ENCODE measurements at places on chromosomes 13 and 19.
A peak's percentile ranks its signal among the peaks of the same experiment; 100 is the strongest.

DNA sequence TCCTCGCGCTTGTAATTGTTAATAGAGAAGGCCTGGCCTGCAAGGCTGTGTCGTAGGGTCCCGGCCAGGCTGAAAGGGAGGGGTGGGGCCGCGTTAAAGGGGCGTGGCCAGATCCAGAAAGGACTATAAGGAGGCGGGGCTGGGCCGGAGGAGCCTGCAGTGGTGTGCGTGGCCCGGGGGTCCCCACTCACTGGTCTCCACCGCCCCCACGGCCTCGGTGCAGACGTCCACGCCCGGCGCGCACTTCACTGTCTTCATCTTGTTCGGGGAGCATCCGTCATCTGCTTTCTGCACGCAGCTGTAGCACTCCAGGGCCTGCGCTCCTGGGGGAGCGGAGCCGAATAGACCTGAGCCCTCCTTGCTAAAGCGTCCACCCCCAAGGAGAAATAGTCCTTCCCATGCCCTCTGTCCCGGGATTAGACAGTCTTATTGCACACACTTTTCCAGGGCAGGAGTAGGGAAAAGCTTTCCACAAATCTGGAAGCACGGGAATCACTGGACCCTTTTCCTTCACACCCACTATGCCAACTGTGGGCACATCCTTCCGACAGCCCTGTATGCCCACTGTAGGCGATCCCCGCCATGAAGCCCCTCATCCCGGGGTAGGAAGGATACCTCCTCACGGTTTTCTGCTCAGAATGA is 1.2 kb downstream of the LYPD3 start:
- no peak for DNase-seq

DNA sequence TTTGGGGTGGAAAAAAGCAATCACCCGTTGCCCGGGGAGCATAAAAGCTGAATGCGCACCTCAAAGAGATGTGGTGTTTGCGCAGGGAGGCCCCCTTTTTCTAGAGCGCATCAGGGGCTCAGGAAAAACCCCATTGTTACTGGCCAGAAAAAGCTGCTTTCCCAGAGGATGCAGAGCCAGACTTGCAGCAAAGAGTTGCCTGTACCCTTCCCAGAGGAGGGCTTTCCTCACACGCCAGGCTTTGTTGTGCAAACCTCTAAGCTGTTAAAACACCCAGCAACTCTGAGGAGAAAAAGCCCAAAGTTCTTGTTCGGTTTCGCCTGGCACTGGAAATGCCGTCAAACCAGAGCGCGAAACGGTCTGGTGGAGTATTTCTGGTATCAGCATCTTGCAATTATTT is 29.3 kb downstream of the GSX1 start:
- no peak for DNase-seq

DNA sequence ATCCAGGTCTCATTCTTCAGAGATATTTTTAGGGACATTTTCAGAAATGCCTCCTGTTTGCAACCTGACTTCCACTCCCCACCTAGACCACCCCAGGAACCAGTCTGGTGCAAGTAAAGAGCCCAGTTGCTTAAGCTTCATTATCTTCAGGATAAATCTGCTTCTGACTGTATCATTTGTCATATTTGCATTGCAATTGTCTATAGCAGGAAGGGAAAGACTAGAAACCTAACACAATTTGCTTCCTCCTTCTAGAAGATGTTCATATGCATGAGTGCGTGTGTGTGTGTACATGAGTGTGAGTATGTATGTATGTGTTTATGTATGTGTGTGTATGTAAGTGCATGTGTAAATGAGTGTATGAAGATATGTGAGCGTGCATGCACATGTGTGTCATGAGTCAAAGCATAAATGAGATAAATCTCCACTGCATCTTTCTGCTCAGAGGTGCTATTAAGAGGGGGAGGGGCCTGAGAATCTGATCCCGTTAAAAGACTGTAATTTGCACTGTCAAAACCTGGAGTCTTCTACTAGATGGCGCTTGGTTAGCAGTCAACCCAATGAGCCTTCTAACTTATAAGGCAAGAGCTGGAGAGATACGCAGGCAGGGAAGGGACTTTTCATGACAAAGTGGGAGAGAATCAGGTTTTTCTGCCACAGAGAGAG is 178.8 kb upstream of the KL start:
- no peak for DNase-seq

- DNase-seq: no peak
Measured at GRCh38 chr19:35264268-35265125, 4.3 kb upstream of the USF2 start.

- DNase-seq: no peak
Measured at GRCh38 chr13:38850868-38851626, 139.6 kb downstream of the STOML3 start.

GRCh38 chr13:59318320-59318930 is 845.3 kb downstream of the DIAPH3 start:
- DNase-seq: peak; percentile 35

DNA sequence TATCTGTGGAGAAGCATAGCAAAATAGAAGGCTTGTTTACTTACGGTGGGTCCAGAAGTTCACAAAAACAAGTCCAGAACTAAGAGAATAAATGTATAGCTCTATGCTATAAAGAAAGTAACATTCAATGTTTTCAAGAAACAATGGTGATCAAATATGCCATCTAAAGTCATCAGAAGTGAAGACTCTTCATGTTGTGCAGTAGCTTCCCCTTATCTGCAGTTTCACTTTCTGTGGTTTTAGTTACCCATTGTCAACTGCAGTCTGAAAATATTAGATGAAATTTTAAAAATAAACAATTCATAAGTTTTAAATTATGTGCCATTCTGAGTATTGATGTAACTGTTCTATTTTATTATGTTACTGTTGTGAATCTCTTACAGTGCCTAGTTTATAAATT is 72.5 kb downstream of the EDNRB start:
- DNase-seq: no peak

GRCh38 chr19:49151267-49152118 is 3.7 kb downstream of the HRC start:
- peak; percentile 97 for DNase-seq

GRCh38 chr13:106061781-106062180 is 473.7 kb downstream of the EFNB2 start:
- no peak for DNase-seq

- no peak for DNase-seq
Measured at GRCh38 chr13:46478651-46479050, 74.3 kb upstream of the LRCH1 start.

- no peak for DNase-seq
Measured at GRCh38 chr19:57815247-57816075, 748 bp upstream of the ZNF552 start.

DNA sequence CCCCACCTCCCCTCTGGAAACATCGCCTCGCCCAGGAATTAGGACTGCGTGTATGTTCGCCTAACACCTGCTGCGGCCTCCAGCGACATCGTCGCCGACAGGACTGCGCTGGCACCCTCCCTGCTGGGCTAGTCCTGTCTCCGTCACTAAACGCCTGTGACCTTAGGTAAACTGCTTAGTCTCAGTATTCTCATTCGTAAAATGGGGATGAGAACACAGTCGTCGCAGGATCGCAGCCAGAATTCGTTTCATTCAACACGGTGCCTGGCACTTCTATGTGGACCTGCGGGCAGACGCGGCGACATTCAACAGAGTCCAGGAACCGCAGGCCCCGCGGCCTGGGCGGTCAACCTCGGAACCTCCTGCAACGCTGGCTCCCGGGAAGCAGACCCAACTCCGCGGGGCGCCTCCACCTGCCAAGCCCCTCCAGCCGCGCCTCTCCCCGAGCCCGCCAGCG is 485 bp downstream of the CRYL1 start:
- DNase-seq: peak; percentile 52

DNA sequence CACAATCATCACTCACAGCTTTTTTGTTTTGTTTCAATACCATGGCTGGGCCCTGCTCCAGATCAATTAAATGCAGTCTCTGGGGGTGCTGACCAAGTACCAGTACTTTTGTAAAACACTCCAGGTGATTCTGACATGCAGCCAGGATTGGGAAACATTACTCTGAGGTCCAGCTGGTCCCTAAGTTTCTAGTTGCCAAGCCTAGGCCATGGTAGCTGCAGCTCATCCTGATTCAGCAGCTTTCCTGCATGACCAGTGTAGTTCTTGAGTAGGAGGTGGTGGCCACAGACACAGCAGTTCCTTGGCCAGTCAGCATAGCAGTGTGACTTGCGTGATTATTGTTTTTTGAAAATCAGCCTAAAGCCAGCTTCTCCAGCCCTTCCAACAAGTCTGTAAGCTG is 859.1 kb downstream of the DIAPH3 start:
- no peak for DNase-seq

DNA sequence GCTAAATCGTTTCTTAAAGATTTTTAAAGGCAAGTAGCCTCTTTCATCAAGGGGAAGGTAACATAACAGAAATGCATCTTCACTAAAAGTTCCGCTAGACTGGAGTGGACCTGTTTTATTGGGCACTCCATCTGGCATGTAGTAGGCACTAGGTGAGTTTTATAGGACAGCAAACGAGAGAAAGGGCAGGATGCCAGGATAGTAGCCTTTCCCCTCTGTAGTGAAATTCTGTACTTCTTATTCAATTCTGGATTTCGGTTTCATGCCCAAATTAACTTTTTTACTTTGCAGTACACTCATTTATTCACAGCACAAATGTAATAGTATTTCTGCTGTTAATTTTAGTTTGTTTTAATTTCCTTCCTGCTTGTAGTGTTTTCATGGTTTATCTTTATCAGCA is 45.2 kb downstream of the GPR180 start:
- DNase-seq: no peak

DNA sequence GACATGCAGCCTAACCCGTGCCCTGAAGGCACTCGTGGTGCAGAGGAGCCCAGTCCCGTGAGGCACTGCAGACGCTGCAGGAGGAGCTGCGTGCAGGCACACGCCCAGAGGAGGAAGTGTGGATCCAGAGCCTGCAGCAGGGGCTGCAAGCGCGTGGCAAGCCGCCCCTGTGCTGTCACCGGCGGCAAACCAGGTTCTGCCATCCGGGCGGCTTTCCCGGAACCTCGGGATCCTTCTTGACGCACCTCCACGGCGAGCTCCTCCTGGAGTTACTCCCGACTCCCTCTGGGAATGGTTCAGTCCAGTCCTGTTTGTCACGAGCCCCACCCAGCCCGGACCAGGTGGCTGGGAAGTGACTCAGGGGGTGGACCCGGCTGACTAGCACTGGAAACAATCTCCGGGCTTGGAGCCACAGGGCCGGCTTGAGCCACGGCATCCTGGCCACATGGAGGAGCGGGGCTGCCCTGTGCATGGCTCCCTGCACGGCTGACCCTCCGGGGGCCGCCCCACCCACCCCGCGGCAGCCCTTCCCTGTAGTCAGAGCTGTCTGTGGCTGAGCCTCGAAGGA is 10.2 kb downstream of the DPP9 start:
- peak; percentile 81 for DNase-seq

DNA sequence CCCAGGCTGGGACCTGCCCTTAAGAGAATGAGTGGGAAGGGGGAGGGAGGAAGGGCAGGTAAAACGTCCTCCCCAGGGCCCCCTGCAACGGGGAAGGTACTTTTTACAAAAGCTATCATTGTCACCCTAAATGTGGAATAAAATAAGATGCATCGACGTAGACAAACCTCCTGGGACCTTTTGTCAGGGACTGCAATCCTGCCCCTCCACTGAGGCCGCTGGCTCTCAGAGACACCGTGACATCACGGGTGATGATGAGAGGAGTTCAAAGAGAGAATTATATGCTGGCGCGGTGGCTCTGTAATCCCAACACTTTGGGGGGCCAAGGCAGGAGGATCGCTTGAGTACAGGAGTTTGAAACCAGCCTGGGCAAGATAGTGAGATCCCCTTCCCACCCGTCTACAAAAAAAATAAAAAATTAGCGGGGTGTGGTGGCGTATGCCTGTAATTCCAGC is 1.8 kb upstream of the MYBPC2 start:
- no peak for DNase-seq

- DNase-seq: no peak
Measured at GRCh38 chr19:18304208-18304457, 18.7 kb downstream of the LSM4 start.

GRCh38 chr19:14019100-14019499 is 8.8 kb upstream of the RLN3 start:
- no peak for DNase-seq

DNA sequence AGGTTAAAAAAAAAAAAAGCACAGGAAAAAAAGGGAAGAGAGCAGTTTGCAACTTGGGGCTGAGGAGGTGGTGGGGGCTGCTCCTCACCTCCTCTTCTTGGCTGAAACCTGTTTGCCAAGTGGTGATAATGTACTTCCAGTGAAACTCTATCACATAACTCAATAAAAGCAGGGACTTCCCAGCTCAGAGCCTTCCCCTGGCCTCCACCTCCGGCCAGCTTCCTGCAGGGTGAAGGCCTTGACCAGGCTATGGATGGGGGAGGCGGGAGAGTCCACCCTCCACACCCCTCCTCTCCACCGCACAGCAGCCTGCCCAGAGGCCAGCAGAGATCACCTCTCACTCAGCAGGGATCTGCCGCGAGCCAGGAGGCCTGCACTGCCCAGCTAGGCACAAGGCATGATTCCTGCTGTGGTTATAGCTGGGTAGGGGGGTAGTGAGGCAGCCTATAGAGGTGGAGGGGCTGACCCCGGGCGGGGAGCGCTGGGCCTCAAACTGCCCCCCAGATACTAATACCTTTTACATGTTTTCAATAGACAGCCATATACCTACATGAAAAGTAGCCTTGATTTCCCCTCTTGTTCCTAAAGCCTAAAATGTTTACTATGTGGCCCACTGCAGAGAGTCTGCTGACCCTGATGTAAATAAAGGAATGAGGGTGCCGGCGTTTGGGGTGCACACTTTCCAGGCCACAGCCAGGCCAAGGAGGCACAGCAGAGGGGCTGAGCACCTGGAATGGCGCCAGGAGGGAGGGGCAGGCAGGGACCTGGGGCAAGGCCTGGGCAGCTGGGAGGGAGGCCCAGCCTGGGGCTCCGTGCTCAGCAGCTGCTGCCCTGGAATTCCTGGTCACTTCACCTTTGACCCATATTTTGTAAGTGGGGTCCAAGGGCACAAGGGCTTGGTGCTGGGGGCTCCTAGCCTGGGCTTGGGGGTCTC is 10.3 kb downstream of the ZNF787 start:
- DNase-seq: no peak

GRCh38 chr13:27665333-27665732 is 43.6 kb downstream of the POLR1D start:
- peak; percentile 17 for DNase-seq

DNA sequence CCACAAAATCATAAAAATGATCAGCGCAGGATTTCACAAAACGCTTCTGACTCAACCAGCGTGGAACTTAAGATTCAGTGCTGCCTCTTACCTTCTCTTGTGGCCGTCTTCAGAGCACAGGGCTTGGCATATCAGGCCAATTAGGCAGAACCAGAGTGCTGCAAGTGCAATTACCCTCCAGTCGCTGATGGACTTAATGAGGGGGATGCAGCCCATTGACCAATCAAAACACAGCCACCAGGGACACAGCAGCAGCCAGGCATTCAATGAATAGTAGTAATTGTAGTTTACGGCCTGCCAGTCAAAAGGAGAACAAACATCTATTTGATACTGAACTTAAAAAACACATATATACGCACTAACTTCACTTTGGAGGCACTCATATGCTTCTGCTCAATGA is 38.2 kb downstream of the TMTC4 start:
- DNase-seq: no peak

Data from SW480 (cell line).